Natural killer cell (primary cell): ENCODE measurements at places on chromosomes 5 and 9.
A peak's percentile ranks its signal among the peaks of the same experiment; 100 is the strongest.

- no peak for DNase-seq
Measured at GRCh38 chr9:122349201-122349600, 21.6 kb upstream of the PTGS1 start.

GRCh38 chr9:34346873-34347799 lies 17.8 kb downstream of the NUDT2 start:
- no peak for DNase-seq

GRCh38 chr5:119284031-119284430 lies 71.8 kb upstream of the TNFAIP8 start:
- peak; percentile 36 for DNase-seq

DNA sequence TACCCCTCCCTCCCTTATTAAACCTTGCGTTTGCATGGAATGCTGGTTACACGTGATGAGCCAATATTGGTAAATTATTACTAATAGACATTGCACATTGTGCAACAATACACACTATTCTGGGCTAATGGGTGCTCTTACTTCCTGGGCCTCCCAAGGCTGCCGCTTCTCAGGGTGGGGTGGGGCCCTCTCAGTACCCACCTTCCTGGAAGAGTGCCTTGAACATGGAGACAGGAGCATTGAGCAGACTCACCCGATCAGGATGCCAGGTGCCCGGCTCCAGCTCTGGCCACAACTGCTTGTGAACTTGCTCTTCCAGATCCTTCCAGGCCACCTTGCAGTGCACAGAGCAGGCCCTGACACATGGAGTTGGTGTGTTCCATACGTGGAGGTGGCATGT lies 24.7 kb upstream of the CEP72 start:
- no peak for DNase-seq

DNA sequence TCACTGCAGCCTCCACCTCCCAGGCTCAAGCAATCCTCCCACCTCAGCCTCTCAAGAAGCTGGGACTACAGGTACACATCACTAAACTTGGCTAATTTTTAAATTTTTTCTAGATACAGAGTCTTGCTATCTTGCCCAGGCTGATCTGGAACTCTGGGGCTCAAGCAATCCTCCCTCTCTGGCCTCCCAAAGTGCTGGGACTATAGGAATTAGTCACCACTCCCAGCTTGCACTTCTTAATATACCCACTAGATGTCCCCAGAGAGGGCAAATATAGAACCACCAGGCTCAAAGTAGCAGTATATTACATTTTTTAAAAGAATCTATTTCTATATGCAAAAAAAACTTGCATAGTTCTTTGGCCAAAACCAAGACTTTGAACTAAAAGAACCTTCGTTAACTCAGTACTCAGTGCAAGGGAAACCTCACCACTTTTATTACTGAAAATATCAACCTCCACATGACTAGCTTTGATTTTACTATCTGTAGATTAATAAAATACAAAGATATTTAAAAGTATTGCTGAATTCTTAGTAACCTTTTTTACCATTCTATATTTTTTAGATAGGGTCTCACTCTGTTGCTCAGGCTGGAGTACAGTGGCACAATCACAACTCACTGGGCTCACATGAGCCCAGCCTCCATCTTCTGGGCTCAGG lies 25.8 kb upstream of the HSD17B3 start:
- DNase-seq, result peak; percentile 77

DNA sequence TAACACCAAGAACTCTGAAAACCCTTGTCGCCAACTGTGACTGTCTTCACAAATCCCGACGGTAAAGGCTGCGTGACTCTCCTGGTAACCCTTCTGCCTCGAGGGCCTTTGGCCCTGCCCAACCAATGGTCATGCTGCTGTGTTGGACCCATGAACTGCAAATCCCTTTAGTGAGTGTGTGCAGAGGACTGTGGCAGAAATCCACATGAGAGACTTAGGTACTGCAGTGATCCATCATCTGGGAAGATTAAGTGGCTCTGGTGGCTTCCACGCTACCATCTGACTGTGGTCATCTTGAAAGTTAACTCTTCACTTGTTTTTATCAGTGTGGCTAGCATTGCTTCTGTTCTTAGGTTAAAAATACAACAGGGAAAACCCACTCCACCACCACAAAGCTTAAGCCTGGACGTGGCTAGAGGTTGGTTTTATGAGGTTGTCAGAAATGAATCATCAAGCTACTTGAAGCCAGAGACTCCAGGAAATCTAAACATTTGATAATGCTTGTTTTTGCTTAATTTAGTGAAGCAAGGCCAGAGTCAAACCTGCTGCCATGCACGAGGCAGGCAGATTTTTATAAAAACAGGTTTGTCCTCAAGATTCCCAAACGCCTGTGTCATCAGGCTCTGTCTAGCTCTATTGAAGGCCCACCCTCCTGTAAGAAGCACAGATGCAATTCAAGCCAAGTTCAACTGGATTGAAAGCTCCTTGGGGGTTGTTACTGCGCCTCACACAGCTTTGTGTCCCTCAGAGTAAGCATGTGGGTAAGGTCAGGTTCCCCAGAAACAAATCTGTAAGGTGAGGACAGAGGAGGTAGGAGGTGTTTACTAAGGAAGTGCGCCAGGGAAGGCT lies 52.7 kb upstream of the ERCC6L2 start:
- DNase-seq, result no peak

GRCh38 chr9:116395699-116396037 lies 242.1 kb downstream of the PAPPA start:
- DNase-seq, result no peak

DNA sequence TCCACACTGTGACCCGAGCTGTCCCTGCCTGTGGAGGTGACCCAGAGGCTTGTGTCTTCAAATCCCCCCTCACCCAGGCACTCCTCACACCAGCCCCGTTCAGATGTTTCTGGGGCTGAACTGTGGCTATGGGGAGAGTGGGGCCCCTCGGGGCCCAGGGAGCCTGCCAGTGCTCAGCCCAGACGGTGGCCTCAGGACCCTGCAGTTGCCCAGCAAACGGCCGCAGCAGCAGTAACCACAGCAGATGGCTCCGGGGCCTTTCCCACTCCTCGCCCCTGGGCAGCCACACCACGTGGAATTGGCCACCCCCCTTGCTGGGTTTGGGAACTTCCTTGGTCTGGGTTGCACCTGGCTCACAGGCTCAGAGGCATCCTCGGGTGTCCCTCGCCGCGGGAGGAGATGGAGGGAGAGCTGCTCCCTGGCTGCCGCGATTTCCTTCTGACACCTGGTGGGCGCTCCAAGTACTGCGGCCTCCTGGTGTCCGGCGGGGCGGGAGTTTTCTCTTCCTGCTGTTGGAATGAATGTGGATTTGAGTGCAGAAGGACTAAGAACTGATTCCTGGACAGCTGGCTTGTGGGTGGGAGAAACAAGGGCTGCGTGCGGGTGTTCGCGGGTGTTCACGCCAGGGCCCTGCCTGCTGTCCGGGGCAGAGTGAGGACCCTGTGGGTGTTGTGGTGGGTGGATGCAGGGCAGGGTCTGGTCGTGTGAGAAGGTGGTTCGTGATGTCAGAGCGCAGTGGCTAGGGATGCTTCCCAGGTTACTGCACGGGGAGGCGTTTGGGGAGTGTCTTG lies 97.5 kb downstream of the COL5A1 start:
- DNase-seq, result peak; percentile 34

DNA sequence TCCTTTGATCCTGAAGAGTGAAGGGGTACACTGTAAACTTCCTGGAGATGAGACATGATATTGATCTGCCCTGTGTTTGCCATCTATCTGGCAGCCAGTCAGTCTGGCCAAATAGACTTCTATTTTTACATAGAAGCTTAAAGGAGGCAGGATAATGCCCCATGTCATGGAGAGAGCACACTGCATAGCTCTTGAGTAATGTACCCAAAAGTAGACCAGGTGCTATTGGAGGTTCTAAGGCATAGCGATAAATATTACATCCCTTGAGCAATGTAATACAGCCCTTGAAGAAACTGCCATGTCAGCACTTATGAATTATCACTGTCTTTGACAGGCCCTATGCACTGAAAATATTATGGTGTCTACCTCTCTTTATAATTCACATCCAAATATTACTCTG lies 131.8 kb downstream of the GHR start:
- DNase-seq, result no peak

DNA sequence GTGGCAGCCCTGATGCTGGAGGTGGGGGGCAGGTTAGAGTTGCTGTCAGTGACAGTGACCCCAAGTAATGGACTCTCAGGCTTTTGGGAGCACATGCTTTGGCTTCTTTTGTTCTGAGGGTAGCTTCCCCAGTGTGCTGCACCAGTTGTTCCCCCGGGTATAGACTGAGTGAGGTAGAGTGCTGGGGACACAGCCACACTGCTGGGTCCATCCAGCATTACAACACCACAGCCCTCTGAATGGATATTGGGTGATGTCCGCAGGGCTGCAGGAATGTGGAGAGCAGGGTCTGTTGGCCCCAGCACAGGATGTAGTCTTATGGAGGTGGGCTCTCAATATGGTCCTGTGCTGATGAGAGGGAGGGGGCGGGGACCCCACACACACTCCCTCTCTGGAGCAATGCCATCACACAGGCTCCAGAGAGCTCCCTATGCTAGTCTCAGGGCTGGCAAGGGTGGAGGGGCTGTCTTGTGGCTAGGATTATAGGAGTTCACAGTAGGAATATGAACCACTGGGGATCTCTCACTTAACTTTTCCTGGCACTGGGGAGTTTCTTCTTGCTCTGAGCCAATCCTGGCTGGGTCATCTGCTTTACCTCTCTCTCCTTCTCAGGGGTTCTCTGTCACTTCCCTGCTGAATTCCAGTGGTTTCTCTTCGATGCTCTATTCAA lies 20.7 kb downstream of the OSMR start:
- no peak for DNase-seq

GRCh38 chr5:164306662-164307061 lies 801.2 kb downstream of the MAT2B start:
- no peak for DNase-seq

GRCh38 chr5:111937094-111937493 lies 180.1 kb upstream of the NREP start:
- DNase-seq, result no peak

DNA sequence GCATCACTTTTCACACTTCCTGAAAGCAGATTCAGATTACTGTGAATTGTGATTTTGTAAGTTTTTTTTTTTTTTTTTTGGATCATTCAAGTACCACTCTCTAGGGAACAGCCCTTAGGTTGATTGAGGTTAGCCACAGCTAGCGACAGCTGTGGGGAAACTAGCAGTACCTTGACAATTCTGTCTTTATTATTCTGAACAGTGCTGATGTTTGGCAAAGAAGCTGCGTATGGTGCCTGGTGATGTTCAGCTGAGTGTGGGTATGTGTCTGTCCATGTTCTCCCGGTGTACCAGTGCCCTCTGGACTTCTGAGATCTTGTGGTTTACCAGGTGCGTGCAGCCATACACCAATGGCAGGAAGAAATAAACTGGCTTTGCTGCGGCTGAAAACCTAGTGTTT lies 117.3 kb upstream of the PLPPR1 start:
- DNase-seq, result no peak

DNA sequence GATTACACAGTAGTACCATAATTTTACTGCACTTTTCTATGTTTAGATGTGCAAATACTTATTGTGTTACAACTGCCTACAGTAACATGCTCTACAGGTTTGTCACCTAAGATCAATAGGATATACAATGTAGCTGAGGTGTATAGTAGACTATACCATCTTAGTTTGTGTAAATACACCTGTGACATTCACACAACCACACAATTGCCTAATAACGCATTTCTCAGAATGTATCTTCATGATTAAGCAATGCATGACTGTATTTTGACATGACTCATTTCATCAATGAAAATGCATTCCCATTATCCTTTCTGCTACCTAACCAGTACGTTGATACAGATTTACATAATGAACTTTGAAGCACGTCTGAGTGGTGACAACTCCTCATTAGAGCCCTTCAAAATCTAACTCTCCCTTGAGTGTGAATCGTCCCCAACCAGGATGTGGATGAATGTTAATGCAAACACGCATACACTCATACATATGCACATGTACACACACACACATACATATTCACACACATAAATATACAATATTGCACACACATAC lies 28.4 kb downstream of the GZMK start:
- no peak for DNase-seq

DNA sequence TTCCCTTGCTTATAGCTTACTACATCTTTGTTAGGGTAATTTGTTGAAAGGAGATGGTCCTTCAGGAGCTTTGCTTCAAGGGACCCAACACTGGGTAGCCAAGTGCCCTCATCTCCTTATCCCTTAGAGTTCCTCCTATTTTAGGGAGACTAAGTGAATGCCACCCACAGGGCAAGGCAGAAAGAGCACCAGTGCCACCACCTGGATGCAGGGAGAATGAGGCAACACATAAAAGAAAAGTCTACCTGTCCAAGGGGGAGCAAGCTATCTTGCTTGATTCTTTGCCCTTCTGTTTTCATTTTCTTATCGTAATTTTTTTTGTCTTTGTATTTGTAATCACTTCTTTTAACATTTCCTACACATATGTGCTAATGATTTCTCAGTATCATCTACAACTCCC lies 205.5 kb downstream of the NPR3 start:
- peak; percentile 1 for DNase-seq

DNA sequence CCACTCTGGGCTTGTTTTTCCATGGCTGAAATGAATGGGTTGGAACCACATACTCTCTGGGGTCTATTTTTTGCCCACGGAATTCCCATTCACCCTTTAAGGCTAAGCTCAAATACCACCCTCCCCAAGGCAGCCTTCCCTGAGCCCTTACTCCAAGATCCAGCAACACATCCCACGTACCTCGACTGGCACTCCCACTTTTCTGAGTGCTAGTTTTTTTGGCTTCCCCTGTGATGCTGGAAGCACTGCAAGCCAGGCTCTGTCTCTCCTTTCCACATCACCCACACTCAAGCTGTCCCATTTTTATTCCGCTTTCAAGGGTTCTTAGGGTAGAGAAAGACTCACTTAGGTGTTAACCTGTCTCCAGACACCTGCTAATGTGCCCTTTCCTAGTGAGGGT lies 6.0 kb downstream of the ST6GALNAC6 start:
- no peak for DNase-seq

DNA sequence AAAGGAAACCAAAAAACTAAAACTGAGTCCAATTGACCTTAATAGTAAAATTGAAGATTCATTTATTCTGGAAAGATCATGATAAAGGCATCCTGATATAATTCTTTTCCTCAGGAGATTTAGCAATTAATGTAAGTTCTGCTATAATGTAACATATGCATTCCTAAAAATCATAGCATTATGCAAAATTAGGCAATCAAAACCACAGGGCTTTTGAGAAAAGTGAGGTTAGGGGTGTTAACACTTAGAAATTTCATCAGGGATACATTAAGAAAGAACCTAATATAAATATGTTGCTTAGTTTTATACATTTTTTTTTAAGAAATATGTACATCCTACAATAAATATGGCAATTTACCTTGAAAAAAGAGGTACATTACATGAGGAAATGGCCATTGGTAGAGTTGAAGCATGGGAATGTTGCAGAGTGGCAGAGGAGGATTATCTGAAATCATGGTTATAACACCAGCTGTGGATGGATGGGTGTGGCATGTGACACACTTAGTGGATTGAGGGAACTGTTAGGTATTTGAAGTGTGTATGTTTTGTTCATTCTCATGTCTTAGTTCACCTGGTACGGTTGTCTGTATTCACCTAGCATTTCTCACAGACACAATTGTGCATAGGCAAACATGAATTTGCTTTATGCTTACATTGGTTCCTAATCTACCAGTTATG lies 51.1 kb downstream of the CCNH start:
- DNase-seq, result no peak
